Anterior cingulate cortex (tissue), 58 donors: ENCODE measurements at places on chromosomes 2 and 18.

DNA sequence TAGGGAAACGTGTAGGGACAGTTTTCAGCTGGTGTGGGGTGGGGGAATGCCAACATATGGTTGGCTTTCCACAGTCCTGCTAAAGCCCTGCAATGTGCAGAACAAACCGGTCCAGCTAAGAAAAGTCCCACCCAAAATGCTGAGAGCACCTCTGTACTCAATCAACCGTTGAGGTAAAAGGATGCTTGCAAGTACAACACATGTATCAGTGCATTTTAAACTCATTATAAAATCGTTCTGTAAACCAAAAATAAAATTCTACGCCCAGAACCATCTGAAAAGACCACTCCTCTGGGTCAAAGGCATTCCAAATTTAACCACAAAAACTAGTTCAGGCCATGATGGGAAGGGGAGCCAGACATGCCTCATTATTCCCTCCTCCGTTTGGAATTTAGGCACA, 2.0 kb upstream of the TYMS start:
- DNase-seq: no peak

- no peak for DNase-seq
Observed at GRCh38 chr2:15498554-15498953, 62.6 kb downstream of the NBAS start.

DNA sequence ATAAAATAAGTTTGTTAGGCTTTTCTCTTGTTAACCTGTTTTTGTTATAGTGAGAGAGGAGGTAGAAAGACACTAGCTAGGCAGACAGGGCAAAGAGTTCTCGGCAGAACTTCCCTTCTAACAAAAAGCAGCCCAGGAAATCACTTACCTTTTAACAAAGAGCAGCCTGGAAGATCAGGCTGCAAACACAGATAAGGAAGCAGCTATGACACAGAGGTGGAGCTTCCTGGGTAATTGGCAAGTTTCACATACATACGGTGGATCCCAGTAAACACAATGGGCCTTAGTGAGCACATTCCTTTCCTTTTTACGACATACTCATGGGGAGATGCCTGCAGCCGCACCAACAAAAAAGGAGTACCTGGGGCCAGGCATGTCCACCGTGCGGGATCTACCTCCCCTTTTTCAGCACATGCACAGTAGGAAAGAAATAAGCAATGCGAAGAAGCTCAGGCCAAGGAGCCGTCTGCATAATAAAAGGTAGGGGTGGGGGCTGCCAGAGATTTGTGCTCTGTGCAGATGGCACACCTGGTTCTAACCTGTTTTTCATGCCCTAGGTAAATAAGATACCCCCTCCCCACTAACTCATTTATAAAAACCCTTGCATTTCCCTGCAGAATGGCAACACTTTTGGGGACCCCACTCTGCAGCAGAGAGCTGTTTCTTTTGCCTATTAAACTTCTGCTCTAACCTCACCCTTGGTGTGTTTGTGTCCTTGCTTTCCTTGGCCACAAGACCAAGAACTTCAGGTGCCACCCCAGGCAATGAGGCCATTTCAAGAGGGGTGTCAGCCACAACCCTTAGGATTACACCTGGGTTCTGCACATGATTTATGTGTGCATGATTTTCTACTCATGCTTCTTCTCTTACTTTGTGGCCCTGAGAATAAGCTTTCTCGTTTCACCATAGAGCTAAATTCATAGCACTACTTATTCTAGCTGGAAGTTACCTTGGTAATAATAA, 26.5 kb downstream of the MDH1 start:
- DNase-seq: no peak

DNA sequence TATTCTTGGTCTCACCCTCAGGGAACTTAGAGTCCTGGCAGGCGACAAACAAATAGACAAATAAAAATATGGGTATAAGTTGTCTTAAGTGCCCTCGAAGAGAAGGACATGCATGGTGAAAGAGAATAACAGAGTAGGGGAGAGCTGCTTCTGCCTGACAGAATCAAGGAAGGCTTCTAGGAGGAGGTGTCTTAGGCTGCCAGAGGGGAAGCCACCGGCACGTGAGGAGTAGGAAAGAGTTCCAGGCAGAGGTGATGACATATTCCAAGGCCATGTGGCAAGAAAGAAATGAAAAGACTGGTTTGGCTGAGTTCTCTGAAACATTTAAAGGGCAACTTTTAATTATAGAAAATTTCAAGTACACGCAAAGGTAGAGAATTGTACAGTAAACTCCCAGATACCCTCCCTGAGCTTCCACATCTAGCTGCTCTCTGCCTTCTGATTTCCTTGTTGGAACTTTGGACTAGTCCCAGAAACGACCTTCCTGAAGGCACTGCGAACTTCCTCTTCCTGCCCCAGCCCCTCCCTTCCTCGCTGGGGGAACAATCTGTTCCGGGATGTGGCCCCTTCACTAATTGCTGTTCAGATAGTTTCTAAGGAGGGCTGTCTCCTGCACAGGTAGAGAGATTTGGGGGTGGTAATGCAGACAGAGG, 91.7 kb downstream of the DYSF start:
- no peak for DNase-seq

DNA sequence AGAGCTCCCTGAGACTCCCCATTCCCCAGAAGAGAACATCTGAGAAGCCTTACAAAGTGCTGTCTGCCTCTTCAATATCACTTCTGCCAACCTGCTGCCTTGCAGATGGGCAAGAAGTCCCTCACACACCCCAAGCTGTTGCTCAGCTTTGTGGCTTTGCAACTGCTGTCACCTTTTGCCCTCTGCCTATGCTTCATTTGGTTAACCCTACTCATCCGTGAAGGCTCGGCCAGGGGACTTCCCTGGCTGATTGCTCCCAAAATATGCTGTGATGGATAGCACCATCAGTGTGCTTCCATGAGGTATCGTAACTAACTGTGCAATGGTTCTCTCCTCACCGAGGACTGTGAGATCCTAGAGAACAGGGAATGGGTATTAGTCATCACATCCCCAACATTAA, 88.9 kb upstream of the CYP1B1 start:
- DNase-seq: no peak

GRCh38 chr2:142873831-142874287, 3.6 kb upstream of the KYNU start:
- DNase-seq: no peak

DNA sequence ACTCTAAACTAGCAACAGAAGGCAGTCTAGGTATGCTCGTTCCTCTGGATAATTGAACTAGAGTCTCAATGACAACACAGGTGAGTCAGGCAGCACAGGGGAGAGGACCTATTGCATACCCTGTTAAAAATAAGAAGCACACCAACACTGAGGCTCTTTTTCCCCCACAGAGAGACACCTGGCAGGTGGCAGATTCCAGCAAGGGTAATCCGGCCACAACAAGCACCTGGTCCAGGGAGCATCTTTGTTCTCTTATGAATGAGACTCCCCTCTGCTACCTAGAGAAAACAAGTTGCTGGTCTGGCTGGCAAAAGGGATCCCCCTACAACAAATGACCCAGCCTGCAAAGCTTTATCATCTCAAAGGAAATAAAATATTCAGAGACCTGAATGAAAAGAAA, 508.9 kb upstream of the POU3F3 start:
- DNase-seq: no peak

GRCh38 chr18:22613788-22614187, 196.1 kb upstream of the CTAGE1 start:
- DNase-seq: no peak

DNA sequence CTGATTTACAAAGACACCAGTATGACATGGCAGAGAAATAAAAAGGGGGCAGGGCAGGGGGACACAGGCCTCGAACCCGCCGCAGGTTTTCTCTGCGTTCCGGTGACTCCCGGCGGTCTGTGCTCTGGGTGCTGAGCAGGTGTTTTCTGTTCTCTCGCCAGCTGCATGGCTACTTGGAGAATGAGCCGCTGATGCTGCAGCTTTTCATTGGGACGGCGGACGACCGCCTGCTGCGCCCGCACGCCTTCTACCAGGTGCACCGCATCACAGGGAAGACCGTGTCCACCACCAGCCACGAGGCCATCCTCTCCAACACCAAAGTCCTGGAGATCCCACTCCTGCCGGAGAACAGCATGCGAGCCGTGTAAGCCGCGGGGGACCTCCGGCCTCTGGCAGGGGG, 52.9 kb downstream of the NFATC1 start:
- DNase-seq: no peak

- DNase-seq: no peak
Observed at GRCh38 chr2:150480971-150481830, 6.3 kb downstream of the RND3 start.

- DNase-seq: no peak
Observed at GRCh38 chr2:188645986-188646385, 328.2 kb upstream of the COL3A1 start.

DNA sequence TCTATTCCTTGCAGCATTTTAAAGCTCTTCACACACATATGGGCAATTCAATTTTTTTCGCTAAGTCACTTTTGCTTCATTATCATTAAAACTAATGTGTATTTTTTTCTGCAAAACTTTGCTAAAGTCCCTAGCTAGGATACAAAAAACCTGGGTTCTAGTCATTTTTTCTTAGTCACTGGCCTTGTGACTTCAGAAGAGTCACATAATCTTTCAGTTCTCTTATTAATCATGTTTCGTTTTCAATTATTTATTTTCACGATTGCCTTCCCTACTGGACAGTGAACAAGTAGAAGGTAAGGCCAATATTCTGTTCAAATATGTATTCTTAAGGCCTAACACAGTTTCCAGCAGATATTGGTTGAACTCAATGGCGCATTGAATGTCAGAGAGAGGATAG, 60.9 kb upstream of the CYRIA start:
- no peak for DNase-seq

GRCh38 chr2:237025090-237025865, 60.4 kb upstream of the COPS8 start:
- no peak for DNase-seq

DNA sequence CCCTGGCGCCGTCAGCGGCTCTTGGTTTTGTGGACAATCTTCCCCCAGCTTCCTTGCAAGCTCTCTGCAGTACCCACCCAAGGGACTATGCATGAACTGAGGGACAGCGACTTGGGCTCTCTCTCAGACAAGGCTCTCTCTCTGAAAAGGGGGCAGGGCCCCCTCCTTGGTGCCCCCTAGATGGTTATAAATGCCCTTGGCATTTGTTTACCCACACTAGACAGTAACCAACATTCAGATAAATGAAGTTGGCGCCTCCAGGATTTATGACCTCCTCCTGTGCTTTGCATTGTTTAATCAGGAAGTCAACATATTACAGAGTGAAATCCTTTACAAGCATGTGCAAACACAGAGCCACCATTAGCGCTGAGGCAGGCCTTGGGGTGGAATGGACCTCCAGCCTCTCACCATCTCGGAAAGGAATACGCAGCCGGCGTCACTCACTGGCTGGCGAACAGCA, 547.4 kb upstream of the ID2 start:
- DNase-seq: no peak

DNA sequence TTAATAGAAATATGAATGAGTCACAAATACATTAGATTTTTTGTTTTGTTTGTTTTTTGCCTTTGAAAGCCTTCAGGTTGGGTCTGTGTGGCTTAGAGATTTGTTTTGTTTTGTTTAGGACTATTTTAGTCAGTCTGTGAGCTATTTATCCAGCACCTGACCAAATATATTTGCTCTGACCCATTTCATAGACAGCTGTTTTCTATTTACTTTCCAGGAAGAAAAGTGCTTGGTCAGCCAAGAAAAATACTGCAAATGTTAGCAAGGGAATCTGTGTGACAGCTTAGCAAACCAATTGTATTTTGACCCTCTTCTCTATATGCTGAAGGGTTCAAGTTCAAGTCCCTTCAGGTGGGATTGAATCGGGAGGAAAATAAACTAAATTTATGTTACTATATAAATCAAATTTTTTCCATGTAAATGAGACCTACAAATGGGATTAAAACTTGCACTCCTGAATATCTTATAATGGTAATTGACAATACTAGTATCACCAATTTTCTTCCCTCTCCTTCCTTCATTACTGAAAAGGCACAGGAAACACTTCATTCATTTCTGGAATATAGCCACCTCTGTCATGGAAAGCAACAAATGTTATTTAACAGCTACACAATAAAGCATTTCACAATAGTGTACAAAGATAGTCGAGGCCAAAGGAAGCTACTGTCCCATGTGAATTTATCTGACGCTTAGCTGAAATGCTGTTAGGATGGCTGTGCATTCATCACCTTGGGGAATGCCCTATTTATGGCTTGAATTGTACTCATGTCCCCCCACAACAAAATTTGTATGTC, 23.1 kb upstream of the KLF7 start:
- no peak for DNase-seq

GRCh38 chr2:9303528-9304225, 97.1 kb downstream of the ASAP2 start:
- DNase-seq: no peak

DNA sequence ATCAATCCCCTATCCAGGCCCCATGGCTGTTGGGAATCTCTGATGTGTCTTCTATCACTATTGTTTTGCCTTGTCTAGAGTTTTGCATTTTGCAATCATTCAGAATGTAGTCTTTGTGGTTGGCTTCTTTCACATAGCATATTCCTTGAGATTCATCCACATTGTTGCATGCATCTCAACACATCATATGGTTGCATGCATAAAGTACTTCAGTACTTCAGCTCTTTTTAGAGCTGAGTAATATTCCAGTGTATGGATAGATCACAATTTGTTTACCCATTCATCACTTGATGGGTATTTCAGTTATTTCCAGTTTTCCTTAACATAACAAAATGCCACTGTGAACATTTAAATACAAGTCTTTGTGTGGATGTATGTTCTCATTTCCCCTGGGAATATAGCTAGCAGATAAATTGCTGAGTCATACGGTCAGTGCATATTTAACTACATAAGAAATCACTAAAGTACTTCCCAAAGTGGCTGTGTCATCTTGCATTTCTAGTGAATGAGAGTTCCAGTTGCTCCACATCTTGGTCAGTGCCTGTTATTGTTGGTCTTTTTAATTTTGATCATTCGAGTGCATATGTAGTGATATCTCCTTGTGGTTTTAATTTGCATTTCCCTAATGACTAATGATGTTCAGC, 138.8 kb downstream of the BCL11A start:
- no peak for DNase-seq

GRCh38 chr2:98569915-98570314, 38.4 kb downstream of the COA5 start:
- DNase-seq: no peak

DNA sequence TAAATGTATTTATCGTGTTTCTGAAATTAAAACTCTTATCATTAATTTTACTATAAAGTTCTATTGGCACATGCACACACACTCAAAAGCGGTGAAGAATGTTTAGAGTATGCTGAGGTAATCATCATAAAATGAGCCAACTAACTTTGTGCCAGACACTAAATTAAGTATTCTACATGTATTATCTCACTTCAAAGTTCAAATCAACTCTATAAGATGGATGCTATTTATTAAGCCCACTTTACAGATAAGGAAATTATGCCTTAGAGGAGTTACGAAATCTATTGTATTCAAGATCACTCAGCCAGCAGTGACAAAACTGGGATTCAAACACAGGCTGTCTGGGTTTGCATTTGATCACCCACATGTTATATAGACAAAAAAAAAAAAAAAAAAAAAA, 24.9 kb downstream of the OLA1 start:
- DNase-seq: no peak

DNA sequence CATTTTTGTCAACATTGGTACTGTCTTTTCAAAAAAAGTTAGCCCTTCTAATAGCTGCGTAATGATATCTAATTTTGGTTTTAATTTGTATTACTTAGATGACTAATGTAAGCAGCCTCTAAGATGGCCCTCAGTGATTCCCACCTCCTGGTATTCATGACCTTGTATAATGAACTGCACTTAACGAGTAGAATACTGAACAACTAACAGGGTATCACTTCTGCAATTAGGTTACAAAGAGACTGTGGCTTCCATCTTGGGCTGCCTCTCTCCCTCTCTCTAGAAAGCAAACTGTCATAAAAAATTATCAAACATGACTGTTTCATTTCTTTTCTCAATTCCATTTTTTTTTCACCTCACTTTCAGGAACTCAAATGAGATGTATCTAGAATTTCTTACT, 120.9 kb downstream of the RNF152 start:
- no peak for DNase-seq
